Stromal cell of bone marrow (primary cell): ENCODE measurements at places on chromosomes 12 and 14.

GRCh38 chr14:32635061-32635719 lies 303.5 kb upstream of the NPAS3 start:
- DNase-seq = peak; percentile 50

DNA sequence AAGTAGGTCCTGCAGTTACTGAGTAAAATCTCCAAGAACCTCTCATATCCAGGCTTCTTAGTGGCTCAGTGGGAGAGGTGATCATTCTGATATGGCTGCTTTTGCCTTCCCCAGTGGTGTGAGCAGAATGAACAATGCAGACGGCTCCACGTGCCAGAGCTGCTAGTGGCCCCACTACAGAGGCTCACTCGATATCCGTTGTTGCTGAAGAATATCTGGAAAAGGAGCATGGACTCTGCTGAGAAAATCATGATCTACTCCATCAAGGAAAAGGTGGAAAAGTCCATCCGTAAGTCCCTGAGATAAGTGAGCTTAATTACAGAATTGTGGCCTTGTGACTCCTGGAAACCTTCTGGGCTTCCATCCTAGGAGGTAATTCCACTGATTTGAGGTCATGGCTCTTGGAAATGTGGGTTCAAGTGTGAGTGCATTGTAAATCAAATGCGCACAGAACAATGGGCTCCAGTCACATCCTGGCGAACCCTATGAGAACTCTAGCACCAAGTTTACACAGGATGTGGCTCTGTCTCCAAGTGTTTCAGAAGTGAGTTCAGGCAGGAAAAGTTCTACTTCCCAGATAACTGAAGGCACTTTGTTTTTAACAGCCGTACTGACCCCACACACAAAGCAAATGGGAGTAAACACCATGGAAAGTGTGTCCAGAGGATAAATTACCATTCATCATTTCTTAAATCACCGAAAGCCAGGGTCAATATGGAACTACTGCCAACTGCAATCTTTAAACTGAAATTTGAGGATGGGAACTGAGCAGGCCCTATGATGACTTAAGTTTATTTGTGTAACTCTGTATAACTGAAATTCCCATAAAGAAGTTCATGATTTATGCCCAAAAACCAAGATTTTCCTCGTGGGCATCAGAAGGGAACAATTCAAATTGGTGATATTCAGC lies 51.4 kb downstream of the PLEKHG7 start:
- DNase-seq = peak; percentile 43

DNA sequence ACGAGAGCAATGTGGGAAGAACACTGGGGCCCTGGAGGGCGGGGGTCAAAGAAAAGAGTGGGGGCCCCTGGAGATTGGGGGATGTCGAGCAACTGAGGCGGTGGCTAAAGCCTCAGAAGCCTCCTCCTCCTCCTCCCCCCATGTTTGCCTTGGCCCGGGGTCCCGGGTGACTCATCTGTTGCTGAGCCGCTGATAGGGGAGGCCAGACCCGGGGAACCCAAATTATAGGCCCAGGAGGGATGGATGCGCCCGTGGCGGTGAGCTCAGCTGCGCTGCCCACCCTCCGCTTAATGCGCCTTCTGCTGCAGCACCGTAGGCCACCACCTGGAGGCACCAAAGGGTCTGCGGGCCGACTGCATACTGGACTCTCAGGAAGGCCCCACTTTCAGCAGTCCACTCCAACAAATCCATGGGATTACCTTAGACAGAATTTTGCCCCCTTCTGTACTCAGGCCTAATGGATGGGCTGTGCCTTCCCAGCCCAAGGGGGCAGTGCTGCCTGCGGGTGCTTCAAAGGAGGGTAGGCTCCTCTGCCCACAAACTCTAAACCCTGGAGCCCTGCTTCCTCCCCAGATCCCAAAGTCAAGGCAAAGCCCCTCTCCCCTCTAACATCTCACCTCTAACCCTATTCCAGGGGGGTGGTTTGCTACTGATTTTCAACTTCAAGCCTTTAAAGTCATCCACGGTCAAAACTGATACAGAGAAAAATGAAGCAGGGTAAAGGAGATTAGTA lies 2.6 kb upstream of the WNT10B start:
- no peak for DNase-seq

GRCh38 chr14:103803661-103804060 lies 43.7 kb downstream of the PPP1R13B start:
- DNase-seq = peak; percentile 14

- no peak for DNase-seq
Measured at GRCh38 chr12:112939761-112940381, 1.6 kb downstream of the OAS3 start.

GRCh38 chr12:107917912-107918800 lies 143.7 kb downstream of the ASCL4 start:
- no peak for DNase-seq

DNA sequence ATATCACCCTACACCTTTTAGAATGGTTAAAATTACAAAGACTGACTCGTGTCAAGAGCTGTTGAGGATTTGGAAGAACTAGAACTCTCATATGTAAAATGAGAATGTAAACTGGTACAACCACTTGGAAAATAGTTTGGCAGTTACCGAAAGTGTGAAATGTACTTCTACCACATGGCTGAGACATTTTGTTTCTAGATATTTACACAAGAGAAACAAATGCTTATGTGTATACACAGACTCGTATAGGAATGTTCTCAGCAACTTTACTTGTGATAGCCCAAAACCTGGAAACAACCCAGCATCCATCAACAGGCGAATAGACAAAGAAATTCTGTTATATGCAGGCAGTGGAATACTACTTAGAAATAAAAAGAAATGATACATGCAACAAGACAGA lies 103.0 kb downstream of the BRMS1L start:
- DNase-seq = no peak

GRCh38 chr14:54348001-54348611 lies 48.7 kb upstream of the CDKN3 start:
- no peak for DNase-seq

- DNase-seq = no peak
Measured at GRCh38 chr14:29815016-29815674, 112.5 kb downstream of the PRKD1 start.

DNA sequence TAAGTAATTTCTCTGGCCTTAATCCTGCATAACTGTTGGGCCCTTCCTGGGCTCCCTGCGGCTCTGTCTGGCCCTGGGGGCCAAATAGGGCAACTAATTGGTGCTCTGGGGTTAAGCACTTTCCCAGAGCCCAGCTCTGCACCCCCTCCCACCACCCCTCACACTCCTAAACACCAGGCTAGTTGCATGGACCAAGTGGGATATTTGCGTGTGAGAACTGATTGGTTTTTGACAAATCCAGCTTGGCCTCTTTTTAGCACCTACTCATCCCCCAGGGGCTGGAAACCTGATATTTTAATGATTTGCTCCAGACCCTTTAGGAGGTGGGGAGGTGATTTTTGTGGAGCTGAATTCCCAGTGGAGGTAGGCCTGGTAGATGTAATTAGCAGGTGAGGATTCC lies 91.9 kb downstream of the DICER1 start:
- no peak for DNase-seq

GRCh38 chr12:121036810-121037326 lies 2.2 kb downstream of the OASL start:
- DNase-seq = peak; percentile 57

DNA sequence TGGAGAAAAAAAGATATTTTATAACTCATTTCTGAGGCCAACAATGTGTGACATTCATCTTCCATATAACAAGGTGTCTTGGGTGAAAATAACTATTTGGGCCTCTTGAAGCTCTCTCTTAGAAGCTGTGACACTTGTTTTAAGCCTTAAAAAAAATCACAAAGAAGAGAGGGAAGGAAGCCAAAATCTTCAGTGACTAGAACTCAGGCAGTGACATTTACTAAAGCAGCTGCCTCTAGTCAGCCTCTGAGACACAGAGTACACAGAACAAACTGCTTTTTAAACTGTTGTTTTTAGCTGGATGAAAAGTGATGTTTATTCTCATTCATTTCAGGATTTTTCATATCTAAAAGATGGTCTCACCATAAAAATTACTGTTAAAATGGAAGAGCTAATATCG lies 793.6 kb downstream of the GALC start:
- no peak for DNase-seq

GRCh38 chr12:74791365-74791764 lies 253.7 kb downstream of the ATXN7L3B start:
- peak; percentile 10 for DNase-seq

DNA sequence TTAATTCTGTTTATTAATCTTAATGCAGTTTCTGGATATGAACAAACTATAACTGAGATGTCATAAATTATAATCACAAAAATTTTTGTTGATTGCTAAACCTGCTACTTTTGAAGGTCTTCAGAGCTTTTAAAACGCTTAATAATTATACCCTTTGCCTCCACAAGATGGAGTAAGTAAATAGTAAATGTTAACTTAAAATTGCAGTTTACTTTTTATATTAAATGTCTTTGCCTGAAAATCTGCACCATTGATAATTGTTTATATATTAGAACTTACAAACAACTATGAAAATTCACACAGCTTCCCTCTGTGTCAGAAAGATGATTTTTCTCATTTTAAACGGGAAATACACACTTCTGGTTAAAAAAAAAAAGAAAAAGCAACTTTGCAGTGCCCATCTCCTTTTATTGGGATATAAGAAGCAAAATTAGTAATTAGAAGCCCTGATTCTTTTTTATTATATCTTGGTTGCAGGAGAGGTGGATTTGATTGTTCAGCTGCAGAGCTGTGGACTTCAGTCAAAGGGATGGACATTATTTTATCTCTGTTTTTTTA lies 35.6 kb downstream of the SCFD1 start:
- no peak for DNase-seq

GRCh38 chr12:54047964-54048303 lies 5.7 kb upstream of the HOXC4 start:
- no peak for DNase-seq

GRCh38 chr14:99941211-99941610 lies 124.0 kb upstream of the EVL start:
- DNase-seq = no peak

- DNase-seq = no peak
Measured at GRCh38 chr12:71166280-71166679, 8.5 kb upstream of the TSPAN8 start.

GRCh38 chr14:92633724-92634123 lies 114.7 kb downstream of the LGMN start:
- DNase-seq = peak; percentile 16

- no peak for DNase-seq
Measured at GRCh38 chr12:106917503-106917902, 38.2 kb upstream of the TMEM263 start.

GRCh38 chr14:43901911-43902673 lies 605.0 kb downstream of the FSCB start:
- no peak for DNase-seq

DNA sequence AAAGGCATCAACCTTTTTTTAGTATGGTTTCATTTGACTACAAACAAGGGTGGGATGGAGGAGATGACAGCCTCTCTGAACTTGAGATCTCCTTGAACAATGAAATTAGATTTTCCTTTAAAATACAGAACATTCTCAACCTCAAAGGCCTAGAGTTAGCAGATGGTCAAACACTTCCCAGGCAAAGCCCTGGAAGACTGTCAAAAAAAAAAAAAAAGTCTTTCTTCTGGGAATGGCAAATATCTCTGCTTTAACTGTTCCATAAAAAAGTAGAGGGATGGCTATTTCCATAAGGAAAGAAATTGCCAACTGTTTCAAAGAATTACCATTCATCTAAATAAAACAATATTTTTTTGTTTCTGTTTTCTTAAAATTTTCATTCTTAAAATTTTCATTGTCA lies 870.8 kb downstream of the GALC start:
- DNase-seq = no peak
